Esophagus squamous epithelium (tissue), 5 donors: ENCODE measurements at places on chromosomes 16 and 17.
A peak's percentile ranks its signal among the peaks of the same experiment; 100 is the strongest.

- peak within 1 kb of the TSS; percentile 38 for H3K4me3 ChIP-seq
- peaks cover 33% of the 10 kb centered on the region for H3K27me3 ChIP-seq
- H3K36me3 ChIP-seq, result no peaks in the 10 kb centered on the region
Measured at GRCh38 chr16:180101-180675, at the start of gene HBQ1. TSS of gene HBQ1 (plus strand) at chr16:180459. CDS start at chr16:180487, 28 bp downstream.

DNA sequence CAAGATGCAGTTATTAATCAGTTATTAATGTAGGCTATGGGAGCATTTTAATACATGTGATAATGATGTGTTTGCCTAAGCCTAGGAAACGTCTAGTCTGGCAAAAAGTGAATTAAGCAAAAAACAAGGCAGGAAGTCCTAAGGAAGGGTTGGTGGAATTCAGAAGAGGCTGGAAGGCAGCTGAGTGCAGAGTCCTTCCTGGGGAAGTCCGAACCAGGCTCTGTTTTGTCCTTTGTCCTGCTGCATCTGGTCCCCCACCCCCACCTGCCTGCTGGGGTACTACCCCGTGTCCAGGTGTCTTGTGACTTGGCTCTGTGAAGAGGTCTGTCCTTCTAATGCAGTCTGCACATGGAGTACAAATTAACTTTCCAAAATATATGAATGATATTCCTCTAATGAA lies 1.5 kb upstream of the MYH10 start:
- no peak overlapping the region for H3K4me3 ChIP-seq
- no peaks in the 10 kb centered on the region for H3K4me1 ChIP-seq
- no peaks in the 10 kb centered on the region for H3K27me3 ChIP-seq
- no peak for DNase-seq
- no peaks in the 10 kb centered on the region for H3K36me3 ChIP-seq

GRCh38 chr16:30526137-30526822 lies at the start of gene ZNF768:
TSS of gene ZNF768 (minus strand) at chr16:30526566. CDS start at chr16:30526413, 153 bp downstream.
- H3K36me3 ChIP-seq, result no peaks in the 10 kb centered on the region
- peak within 1 kb of the TSS; percentile 93 for H3K27ac ChIP-seq
- no peaks in the 10 kb centered on the region for H3K27me3 ChIP-seq
- peaks cover 16% of the 10 kb centered on the region for H3K4me1 ChIP-seq
- DNase-seq, result no peak

DNA sequence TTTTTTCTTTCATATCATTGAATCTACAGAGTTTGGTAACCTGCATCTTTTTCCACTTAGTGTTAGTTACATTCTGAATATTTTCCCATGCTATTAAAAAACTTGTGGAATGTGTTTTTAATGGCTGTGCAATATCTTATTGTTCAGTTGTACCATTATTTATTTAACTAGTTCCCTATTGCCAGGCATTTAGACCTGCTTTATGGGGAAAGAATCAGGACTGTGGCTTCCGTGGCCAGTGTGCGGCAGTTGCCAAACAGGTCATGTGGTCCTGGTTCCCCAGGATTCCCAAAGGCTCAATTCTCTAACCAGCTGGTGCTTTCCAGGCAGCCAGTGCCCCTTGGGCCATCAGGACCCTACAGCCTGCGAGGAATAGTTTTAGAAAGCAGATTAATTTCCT lies 30.8 kb downstream of the NDEL1 start:
- DNase-seq, result no peak
- peaks cover 24% of the 10 kb centered on the region for H3K36me3 ChIP-seq
- peaks cover 26% of the 10 kb centered on the region for H3K4me1 ChIP-seq
- H3K4me3 ChIP-seq, result no peak overlapping the region
- H3K27ac ChIP-seq, result no peak overlapping the region

DNA sequence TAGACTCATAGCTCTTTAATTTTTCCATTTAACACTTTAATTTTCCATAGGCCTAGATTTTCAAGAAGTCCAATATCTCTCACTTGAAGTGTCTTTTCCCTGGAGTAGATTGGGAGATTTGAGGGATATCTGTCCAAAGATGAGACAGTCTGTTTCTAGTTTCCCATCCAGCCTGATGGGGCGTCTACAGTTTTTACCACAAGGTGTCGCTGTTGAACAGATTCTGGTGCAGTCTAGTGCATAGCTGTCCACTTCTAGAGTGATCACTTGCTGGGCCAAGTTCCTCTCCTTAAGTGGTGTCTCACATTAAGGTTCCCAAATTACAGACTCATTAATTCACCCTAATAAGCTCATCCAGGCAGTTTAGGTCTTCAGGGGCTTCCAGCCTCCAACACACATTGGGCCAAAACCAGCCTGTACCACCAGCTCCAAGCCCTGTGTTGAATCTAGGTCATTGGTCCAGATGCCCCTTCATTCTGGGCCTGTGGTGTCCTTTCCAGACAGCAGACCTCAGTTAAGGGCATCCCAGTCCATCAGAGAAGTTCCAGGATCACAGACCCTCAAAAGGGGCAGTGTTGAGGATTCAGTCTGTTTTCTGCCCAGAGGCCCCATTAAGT lies 9.4 kb downstream of the SNX20 start:
- H3K27me3 ChIP-seq, result no peaks in the 10 kb centered on the region
- H3K27ac ChIP-seq, result no peak overlapping the region
- H3K4me1 ChIP-seq, result peaks cover 26% of the 10 kb centered on the region
- DNase-seq, result no peak

DNA sequence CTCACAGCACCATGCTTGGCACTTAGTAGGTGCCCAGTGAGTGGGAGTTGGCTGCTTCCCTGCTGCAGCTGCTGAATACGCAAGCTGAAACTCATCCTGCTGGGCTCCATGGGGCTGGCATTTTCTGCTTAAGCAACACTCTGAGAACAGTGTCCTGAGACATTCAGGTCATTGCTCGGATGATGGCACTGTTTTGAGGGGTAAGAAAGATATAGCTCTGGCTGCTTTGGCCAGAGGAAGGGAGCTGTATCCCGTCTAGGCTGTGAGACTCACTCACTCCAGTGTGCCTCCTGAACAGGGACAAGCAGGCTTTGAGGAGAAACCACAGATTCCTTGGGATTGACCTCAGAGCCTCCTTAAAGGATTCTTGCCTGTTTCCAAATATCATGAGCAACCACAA lies 120.5 kb downstream of the CLEC16A start:
- no peak overlapping the region for H3K27ac ChIP-seq
- peaks cover 3% of the 10 kb centered on the region for H3K36me3 ChIP-seq
- no peak overlapping the region for H3K4me3 ChIP-seq
- no peak for DNase-seq
- no peaks in the 10 kb centered on the region for H3K4me1 ChIP-seq
- no peaks in the 10 kb centered on the region for H3K27me3 ChIP-seq

- no peak overlapping the region for H3K27ac ChIP-seq
- no peak for DNase-seq
- no peaks in the 10 kb centered on the region for H3K36me3 ChIP-seq
- H3K4me3 ChIP-seq, result no peak overlapping the region
- H3K27me3 ChIP-seq, result no peaks in the 10 kb centered on the region
- H3K4me1 ChIP-seq, result peaks cover 13% of the 10 kb centered on the region
Measured at GRCh38 chr17:50938821-50939541, 72.8 kb upstream of the TOB1 start.

GRCh38 chr17:81635973-81636504 lies 873 bp downstream of the NPLOC4 start:
- H3K27me3 ChIP-seq, result no peaks in the 10 kb centered on the region
- peaks cover 50% of the 10 kb centered on the region for H3K4me1 ChIP-seq
- peak overlapping the region; percentile 88 for H3K4me3 ChIP-seq
- peaks cover 13% of the 10 kb centered on the region for H3K36me3 ChIP-seq
- no peak for DNase-seq
- H3K27ac ChIP-seq, result peak overlapping the region; percentile 98

DNA sequence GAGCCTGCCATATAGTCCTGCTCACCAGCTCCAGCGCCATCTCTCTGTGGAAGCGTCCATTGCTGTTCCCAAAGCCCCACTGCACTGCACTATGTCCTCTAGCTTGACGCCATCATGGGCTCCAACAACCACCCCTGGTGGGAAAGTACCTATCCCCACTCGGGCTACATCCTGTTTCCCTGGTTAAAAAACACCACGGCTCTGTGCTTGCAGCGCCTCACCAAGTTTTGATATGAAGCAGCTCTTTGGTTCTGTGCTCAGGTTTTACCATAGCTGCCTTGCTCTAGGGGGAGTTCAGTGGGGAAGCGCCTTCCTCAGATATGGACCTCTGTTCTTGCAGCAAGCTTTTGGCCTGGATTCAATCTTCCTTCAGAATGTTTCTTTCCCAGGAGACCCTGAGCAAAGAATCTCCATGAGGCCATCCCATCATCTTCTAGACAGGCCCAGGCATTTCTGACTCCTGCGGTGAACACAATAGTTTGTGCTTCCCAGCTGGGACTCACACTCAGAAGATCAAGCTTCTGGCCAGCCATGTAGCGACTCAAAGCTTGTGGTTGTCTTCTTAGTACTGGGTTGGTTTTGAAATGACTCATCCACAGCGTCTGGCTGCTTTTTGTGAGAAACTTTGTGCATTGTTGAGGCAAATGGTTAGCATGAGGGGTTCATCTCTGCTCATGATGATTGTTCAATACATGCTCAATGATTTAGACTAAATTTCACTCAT lies 39.5 kb downstream of the DYNLRB2 start:
- no peak for DNase-seq
- H3K4me1 ChIP-seq, result no peaks in the 10 kb centered on the region
- H3K4me3 ChIP-seq, result no peak overlapping the region
- no peaks in the 10 kb centered on the region for H3K27me3 ChIP-seq

GRCh38 chr17:39534768-39535405 lies 72.8 kb downstream of the NEUROD2 start:
- no peaks in the 10 kb centered on the region for H3K27me3 ChIP-seq
- no peaks in the 10 kb centered on the region for H3K4me1 ChIP-seq
- no peak overlapping the region for H3K4me3 ChIP-seq

GRCh38 chr16:19589771-19590302 lies 34.3 kb downstream of the VPS35L start:
- H3K27me3 ChIP-seq, result no peaks in the 10 kb centered on the region
- DNase-seq, result no peak
- no peak overlapping the region for H3K4me3 ChIP-seq

DNA sequence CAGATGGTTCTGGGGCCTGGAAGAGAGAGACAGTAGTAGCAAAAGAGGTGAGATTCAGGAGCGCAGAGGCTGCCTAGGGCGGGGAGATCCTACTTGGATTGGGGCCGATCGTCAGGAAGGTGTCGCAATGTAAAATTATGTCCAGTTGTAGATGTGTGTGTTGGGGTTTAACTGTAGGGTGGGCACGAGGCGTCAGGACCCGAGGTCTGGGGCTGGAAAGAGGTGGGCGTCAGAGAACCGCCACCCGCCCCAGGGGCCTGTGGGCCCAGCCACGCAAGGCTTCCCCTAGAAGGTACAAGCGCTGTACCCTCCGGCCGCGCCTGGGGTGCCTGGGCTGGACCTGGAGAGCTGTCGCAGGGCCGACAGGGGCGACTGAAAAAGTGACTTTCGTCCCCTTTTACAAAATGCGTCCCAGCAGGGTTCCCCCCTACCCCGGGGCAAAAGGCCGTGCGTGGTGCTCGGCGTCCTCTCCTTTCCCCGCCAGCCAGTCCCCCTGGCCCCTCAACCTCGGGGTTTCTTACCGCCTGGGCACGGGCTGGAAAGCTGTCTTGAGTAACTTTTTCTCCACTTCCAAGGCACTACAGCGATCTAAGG lies 2.8 kb downstream of the IRX3 start:
- H3K27me3 ChIP-seq, result no peaks in the 10 kb centered on the region
- peak overlapping the region; percentile 97 for H3K27ac ChIP-seq
- peaks cover 73% of the 10 kb centered on the region for H3K4me1 ChIP-seq
- H3K36me3 ChIP-seq, result peaks cover 12% of the 10 kb centered on the region
- peak overlapping the region; percentile 75 for H3K4me3 ChIP-seq
- no peak for DNase-seq

DNA sequence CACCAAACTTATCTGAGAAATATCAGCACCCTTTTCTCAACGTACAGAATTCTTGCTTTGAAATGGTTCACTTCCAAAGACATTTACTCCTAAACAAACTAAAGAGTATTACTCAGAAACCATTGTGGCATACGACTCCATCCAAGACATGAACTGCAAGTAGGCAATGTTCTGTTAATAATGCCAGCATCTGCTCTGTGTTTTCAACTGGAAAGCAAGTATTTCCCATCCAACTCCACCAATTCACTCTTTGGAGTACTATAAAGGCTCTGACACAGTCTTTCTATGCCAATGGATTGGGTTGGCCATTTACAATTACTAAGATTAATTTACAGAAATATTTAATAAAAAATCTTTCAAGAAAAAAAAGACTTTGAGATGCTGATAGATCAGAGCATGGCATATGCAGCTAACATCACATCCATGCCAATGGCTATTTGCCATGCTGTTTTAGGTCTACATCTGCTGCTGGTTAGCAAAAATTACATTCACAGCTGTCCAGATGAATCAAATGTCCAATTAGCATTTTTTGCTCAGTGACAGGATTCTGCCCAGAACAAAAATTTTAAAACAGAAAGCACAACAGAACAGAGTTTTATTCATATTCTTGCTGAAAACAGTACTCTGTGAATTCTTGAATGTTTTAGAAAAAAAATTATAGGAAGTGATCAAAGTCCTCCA lies 65.9 kb upstream of the HLF start:
- no peaks in the 10 kb centered on the region for H3K27me3 ChIP-seq
- H3K36me3 ChIP-seq, result no peaks in the 10 kb centered on the region
- H3K27ac ChIP-seq, result no peak overlapping the region
- no peaks in the 10 kb centered on the region for H3K4me1 ChIP-seq
- no peak for DNase-seq

DNA sequence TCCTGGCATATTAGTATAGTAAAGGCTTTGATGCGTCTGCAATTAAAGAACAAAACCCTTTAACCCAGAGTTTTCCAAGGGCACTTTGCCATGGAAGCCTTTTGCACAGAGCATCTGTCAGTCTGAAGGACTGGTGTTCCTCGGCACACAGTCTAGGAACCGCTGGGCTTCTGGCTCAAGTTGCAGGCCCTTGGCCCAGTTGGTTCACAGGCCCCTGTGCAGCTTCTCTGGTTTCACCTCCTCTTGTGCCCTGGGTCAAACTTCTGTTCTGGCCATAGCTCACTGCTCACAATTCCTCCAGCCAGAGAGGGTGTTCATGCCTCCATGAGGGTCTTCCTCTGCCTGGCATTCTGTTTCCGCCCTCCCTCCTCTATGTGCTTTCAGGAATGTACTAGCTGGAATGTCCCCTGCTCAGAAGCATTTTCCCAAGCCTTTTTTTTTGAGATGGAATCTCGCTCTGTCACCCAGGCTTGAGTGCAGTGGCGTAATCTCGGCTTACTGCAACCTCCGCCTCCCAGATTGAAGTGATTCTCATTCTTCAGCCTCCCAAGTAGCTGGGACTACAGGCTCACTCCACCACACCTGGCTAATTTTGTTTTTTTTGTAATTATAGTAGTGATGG lies 34.5 kb upstream of the TEX2 start:
- no peak overlapping the region for H3K4me3 ChIP-seq
- no peaks in the 10 kb centered on the region for H3K27me3 ChIP-seq
- no peak overlapping the region for H3K27ac ChIP-seq
- H3K4me1 ChIP-seq, result no peaks in the 10 kb centered on the region
- no peak for DNase-seq
- no peaks in the 10 kb centered on the region for H3K36me3 ChIP-seq

- H3K4me1 ChIP-seq, result no peaks in the 10 kb centered on the region
- H3K27ac ChIP-seq, result no peak overlapping the region
- no peak for DNase-seq
- no peak overlapping the region for H3K4me3 ChIP-seq
- no peaks in the 10 kb centered on the region for H3K36me3 ChIP-seq
Measured at GRCh38 chr16:25838724-25839186, 147.0 kb downstream of the HS3ST4 start.

GRCh38 chr17:67682196-67682595 lies 35.5 kb upstream of the NOL11 start:
- H3K36me3 ChIP-seq, result peaks cover 7% of the 10 kb centered on the region
- no peak overlapping the region for H3K4me3 ChIP-seq
- no peaks in the 10 kb centered on the region for H3K4me1 ChIP-seq

- H3K36me3 ChIP-seq, result no peaks in the 10 kb centered on the region
- H3K4me3 ChIP-seq, result no peak overlapping the region
- no peak for DNase-seq
- H3K27me3 ChIP-seq, result no peaks in the 10 kb centered on the region
- peaks cover 33% of the 10 kb centered on the region for H3K4me1 ChIP-seq
Measured at GRCh38 chr16:11075163-11075562, 130.8 kb downstream of the CLEC16A start.
